Inflammatory macrophage treated with lipopolysaccharide for 1 hour (primary cell): ENCODE measurements at places on chromosomes 5 and 9.

GRCh38 chr9:84748112-84748511 is 78.6 kb downstream of the NTRK2 start:
- DNase-seq: no peak

GRCh38 chr9:1882711-1883403 is 132.3 kb upstream of the SMARCA2 start:
- DNase-seq: no peak

- no peak for DNase-seq
Observed at GRCh38 chr5:154949781-154950180, 8.9 kb downstream of the MRPL22 start.

GRCh38 chr5:139263946-139264345 is 29.6 kb upstream of the MATR3 start:
- no peak for DNase-seq

DNA sequence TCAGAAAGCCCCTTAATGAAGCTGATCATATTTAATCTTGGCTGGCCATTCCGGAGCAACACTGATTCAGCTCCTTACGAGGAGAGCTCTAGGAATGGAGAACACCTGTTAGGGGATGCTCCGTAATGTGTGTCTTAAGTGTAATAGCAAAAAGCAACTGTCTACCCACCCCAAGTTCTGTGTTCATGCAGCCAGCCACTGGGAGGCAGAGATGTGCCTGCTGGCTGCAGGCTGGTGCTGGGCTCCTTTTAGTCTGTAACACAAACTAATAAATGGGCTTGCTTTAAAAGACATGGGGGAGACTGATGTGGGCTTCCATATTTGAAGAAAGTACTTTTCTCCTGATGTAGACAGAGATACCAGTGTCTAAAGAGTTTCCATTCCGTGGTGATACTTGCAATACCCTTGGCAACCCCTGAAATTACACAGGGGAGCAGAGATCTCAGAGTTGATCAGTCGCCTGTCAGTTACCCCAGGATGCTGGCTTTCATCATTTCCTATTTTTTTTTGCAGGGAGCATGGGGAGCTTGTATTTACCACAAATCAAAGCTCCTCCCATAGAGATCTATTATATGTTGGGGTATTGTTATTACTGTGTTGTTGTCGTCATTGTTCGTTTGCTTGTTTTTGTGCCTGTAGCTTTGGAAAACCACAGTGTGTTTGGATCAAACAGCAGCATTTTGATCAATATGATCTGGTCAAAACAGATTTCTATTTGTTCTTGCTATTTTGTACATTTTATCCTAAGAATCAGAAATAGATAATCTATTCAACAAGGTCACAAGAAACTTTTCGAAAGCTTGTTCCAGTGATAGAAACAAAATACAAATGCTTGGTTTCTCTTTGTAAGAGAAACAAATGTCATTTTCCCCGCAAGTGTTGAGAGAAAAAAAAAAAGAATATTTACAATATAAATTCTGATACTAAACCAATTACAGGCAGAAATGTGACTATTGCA is 65.8 kb downstream of the MTX3 start:
- no peak for DNase-seq

DNA sequence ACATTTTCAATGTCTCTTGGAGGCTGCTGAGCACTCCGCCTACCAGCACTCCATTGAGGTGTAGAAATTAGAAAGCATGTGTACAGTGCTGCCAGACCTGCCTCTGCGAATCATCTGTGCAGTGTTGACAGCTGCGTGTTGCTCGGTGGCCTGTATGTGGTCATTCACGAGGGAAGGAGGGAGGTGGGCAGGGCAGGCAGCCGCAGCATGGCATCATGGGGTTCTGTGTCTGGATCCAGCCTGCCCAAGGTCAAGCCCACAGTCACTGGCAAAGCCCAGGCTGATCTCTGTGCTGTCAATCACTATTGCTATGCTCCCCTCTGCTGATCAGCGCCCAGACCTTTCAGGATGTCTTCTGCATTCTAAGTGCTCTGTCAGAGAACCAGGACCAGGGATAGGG is 8.0 kb upstream of the PDZD2 start:
- DNase-seq: no peak

DNA sequence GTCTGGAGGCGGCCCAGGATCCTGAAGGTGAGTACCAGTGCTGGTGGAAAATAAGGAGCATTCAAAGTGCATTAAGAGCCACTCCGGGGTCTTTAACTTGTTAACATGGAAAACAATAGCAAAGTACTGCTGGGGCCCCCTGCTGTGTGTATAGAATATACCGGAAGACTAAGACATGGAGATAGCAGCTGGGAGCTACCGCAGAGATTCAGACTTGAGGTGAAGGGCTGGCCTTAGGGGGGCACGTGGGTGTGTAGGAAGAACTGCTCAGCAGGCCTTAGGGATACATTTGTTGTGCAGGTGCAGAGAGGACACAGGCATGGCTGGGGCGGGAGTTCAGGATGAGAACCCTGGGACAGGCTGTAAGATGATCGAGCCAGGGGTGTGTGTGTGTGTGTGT is 1.2 kb upstream of the DMRT1 start:
- DNase-seq: no peak

DNA sequence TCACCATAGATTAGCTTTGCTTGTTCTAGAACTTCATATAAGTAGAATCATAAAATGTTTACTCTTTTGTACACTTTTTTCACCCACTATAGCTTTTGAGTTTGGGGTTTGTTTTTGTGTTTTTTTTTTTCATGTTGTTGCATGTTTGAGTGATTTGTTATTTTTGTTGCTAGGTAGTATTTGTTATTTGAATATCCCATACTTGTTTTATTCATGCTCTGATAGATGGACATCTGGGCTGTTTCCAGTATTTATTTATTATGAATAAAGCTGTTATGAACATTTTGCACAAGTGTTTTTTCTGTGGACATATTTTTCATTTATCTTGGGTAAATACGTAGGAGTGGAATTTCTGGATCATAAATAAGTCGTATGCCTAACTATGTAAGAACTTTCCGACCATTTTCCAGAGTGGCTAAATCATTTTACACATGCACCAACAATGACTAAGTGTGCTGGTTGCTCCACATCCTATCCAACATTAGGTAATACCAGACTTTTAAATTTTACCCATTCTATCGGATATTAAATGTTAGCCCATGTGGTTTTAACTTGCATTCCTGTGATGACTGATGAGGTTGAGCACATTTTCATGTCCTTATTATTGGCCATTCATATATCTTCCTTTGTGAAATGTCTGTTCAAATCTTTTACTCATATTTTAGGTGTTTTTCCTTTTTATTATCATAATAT is 69.1 kb upstream of the NR4A3 start:
- peak; percentile 68 for DNase-seq

- DNase-seq: no peak
Observed at GRCh38 chr5:138054847-138055558, 22.1 kb upstream of the FAM13B start.

DNA sequence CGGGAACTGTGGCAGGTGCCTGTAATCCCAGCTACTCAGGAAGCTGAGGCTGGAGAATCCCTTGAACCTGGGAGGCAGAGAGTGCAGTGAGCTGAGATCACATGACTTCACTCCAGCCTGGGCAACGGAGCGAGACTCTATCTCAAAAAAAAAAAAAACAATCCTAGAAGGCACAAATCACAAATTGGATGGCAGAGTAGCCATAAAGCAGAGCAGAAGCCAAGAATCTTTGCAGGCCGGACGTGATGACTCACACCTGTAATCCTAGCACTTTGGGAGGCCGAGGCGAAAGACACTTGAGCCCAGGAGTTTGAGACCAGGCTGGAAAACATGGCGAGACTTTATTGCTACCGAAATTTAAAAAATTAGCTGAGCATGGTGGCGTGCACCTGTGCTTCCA is 9.2 kb upstream of the FUBP3 start:
- no peak for DNase-seq

DNA sequence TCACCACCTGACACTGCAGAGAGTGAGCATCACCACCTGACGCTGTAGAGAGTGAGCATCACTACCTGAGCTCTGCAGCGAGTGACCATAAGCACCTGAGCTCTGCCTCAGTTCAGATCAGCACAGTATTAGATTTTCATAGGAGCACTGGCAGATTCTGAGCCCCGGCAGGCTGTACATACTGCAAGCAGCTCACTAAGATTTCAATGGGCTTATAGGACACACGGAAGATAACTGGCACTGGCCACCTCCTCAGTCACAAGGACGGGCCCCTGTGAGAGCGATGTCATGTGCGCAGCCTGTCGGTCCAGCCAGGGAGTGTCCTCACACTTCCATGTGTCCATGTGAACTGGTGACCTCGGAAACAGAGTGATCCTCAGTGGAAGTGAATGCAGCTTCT is 153.5 kb upstream of the IRX2 start:
- DNase-seq: no peak

DNA sequence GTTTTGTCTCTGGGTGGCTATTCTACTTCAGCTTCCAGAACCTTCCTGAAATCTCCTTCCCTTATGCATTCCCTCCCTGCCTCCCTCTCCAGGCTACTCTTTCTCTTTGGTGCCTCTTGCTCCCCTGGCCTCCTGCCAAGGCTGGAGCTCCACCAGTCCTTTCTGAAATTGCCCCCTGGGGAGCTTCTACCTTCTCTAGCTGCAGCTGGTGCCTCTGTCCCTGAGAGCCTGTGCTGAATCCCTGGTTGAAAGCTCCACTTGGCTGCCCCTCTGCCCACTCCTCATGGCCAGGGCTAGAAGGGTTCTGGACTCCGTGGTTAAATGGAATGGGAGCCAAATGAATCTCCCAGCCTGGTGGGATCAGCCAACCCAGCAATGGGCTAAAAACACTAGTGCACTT is 80.1 kb downstream of the COL15A1 start:
- DNase-seq: no peak

GRCh38 chr5:39783756-39784421 is 359.1 kb upstream of the DAB2 start:
- no peak for DNase-seq

DNA sequence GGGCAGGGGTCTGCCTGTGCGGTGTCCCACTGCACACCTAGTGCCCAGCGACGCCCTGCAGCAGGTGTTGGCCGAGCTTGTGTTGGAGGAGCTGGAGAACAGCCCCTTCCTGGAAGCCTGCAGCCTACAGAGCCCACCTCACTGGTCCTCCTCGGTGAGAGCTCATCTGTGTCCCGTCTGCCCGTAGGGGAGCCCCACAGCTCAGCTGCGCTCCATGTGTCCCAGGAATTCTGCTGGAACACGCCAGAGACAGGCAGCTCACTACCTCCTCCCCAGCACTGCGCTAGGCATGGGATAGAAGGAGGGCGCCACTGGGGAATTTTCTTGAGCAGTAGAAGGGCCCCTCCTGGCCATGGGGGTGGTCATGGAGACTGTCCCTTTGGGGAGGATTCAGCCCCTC is 44.0 kb downstream of the DUSP1 start:
- no peak for DNase-seq

GRCh38 chr5:58706736-58707135 is 123.9 kb downstream of the RAB3C start:
- no peak for DNase-seq

GRCh38 chr5:17860660-17861315 is 226.5 kb downstream of the TAF11L14 start:
- no peak for DNase-seq

GRCh38 chr5:139717221-139717620 is 69.1 kb downstream of the CXXC5 start:
- DNase-seq: no peak

DNA sequence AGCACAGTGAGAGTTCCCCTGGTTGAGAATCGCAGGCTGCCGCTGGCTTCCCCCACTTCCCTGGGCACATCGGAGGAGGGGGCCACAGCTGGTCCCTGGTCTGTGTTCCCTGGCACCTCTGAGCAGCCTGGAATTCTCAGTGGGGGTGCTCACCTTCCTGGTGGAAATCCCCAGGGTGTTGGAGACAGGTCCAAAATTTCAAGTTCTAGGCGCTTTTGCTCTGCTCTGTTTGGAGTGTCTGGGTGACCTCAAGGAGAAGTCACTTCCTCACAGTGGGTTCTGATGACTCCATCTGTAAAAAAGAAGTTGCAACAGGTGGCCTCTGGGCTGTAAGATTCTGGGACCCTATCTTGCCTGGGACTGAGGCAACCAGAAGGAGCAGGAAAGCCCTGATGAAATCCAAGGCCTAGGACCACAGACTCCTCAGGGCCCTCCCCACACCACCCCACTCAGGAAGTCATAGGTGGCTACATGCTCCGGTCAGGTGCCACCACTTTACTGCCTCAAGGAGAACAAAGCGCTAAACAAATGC is at the start of gene TRAF1:
Gene TRAF1 (minus strand): TSS at position 400 of the 532 bp plus-strand sequence. CDS start 721 bp downstream, outside the sequence.
- DNase-seq: peak; percentile 95

DNA sequence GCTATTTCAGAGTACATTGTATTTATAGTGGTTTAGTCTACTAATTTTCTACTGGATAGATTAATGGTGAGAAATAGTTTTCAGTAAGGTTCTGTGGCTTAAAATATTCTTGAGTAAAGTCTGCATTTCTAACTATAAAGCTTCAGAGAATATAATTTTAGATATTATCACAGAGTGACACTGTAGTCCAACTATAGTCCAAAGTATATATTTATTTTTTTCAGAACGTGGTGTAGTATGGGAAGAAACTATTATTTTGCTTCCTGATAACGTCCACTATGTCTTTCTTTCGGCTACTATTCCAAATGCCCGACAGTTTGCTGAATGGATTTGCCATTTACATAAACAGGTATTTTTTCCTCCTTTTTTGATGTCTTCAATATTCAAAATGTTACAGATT is 35.3 kb downstream of the MTREX start:
- no peak for DNase-seq

DNA sequence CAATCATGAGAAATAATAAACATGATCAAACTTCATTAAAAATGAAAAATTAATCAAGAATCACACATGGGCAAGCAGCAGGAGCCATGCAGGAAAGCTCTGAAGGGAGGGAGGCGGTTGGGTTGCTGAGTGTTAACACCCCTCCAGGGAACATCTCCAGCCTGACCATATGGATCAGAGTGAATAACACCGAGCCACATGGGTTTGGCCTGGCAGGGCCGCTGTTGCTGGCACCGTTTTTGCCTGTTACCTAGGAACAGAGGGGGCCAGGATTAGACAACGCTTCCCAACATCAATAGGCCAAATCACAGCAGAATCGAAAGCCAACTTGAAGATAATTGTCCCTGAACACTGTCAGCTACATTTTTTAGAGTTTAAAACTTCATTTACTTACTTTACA is 160.2 kb downstream of the DENND1A start:
- no peak for DNase-seq

- DNase-seq: peak; percentile 86
Observed at GRCh38 chr9:124260769-124261603, 3.2 kb downstream of the NEK6 start.

DNA sequence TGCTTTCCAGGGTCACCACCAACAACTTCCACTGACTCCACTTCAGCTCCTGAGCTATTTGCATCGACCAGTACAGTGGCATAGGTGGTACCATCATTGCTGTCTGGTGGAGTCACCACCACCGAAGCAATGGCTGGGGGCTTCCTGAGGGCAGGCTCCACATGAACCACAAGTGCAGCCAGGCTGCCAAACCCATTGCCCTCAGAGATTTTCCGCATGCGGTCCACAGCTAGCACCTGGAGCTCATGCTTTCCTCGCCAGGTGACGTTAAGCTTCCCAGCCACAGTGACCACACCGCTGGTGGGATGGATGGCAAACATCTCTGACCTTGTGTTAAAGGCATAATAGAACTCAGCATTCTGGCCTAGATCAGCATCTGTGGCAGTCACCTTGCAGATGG is 23.1 kb downstream of the FAT2 start:
- no peak for DNase-seq

- no peak for DNase-seq
Observed at GRCh38 chr9:94655739-94656138, 16.4 kb upstream of the FBP1 start.
